Effector CD8-positive, alpha-beta T cell (primary cell): ENCODE measurements at places on chromosomes 7 and 10.

DNA sequence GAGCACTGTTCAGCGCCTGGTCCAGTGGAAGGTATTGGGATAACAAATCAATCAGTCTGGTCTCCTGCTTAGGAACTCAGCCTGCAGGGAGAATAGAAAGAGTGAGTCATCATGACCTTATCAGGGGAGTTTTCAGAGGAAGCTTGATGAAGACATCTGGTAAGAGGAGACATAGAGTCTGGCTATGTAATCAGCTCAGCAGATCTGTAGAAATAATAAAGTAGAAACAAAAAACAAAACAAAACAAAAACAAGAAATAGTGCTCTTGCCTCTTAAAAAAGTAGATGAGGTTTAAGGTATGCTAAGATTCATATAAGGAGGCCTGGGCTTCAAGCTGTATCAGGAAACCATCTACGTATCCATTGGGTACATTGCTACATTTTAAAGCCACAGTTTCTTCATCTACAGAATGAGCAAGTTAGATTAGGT, 14.4 kb downstream of the TAS2R41 start:
- DNase-seq: no peak

- no peak for DNase-seq
Observed at GRCh38 chr7:92749327-92749755, 87.0 kb downstream of the CDK6 start.

GRCh38 chr7:40133561-40134427, 628 bp downstream of the MPLKIP start:
- DNase-seq: no peak

- DNase-seq: no peak
Observed at GRCh38 chr10:21061184-21061583, 164.1 kb upstream of the NEBL start.

GRCh38 chr10:75771606-75772005, 340.2 kb downstream of the LRMDA start:
- no peak for DNase-seq

DNA sequence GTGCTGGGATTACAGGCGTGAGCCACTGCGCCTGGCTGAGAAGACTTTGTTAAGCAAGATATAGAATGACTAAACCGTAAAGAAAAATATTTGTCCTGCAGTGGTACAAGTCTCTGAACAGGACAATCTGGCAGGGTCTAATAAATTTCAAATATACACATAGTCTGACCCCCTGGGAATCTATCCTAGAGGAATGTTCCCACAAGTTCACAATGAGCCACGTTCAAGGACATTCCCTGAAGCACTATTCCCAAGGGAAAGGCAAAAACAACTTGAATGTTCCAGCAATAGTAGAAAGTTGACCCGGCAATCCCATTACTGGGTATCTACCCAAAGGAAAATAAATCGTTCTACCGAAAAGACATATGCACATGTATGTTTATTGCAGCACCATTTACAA, 82.0 kb downstream of the HIP1 start:
- DNase-seq: no peak

DNA sequence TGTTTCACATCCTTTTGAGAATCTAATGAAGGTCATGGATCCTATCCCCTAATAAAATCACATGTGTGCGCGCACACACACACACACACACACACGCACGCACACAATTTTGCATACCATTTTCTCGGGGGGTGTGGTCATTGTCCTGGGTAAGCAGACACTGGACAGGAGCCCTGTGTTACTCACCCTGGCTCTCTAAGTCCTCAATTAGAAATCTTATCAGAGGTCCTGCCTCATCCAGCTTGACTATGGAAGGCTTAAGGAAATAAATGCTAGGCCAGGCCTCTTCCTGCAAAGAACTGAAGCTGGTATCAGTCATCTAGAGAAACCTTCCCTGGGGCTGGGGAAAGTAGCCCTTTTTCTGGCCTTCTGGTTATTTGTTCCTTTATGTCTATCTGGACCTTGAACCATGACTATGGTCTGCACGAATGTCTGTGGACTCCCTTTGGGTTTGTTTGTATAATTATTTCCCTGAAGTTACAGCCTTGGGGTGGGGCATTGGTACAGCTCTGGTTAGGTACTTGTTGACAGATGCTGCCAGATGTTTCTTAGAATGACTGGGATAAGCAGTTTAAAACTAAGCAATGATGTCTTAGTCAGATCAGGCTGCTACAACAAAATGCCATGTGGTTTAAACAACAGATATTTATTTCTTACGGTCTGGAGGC, 208.5 kb downstream of the CCDC3 start:
- DNase-seq: no peak

GRCh38 chr7:82413237-82413636, 30.3 kb downstream of the CACNA2D1 start:
- DNase-seq: no peak

GRCh38 chr7:114048386-114049235, 129.8 kb upstream of the PPP1R3A start:
- no peak for DNase-seq

DNA sequence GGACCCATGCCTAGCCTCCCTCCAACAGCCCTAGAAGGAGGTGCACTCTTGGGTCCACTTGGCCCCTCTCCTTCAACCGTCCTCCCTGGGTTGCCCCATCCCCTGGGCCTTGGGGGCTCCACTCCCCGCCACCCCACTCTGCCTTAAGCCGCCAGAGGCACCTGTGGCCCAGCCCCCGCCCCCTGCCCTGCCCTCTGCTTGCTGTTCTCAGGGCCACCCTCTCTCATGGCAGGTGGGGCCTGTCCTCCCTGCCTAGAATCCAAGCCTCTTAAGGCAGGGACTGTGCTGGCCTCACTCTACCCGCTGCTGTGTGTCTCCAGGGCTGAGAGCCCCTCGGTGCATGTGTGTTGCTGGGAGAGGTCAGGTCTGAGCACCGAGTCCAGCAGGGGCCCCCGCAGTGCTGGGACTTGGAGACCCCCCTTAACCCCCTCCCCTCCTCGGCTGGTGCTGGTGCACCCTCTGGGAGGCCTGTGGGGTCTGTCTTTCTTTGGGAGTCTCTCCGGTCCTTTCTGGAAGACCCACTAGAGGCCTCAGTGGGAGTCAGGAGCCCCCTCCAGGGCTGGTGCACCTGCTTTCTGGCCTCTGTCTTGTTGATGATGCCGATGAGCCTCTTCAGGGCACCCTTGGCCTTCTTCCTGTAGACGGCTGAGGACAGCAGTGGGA, 43.8 kb downstream of the CFAP46 start:
- no peak for DNase-seq

DNA sequence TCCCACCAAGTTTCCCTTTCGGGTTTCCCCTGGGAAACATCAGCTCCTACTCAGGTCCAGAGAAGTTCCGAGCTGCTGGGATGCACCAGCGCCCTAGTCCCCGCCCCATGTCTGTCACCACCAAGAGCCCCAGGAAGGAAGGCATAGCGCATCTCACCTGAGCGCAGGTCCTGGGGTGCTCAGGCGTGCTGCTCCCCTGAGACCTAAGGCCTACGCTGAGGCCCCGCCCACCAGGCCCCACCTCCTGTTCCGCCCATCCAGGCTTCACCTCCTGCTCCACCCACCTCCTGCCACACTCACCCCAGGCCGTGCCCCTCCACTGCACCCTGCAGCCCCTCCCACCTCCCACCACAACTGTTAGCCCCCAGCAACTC, 1.2 kb upstream of the TFR2 start:
- no peak for DNase-seq

DNA sequence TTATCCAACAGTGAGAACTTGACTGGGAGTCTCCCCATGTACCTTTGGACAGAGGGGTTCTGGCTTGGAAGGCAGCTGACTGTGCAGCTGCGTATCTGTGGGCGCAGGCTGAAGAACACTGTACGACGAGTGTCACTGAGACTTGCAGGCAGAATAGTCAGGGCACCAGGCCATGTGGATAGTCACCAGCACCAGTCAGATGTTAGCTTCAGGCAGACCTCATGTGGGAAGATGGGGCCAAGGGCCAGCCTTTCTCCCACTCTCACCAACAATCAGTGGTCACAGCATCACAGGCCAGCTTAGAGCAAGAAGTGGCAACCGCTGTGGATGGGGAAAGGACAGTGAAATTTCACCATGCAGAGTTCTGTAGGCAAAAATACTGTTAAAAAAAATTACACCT, 43.4 kb upstream of the GJD4 start:
- no peak for DNase-seq

DNA sequence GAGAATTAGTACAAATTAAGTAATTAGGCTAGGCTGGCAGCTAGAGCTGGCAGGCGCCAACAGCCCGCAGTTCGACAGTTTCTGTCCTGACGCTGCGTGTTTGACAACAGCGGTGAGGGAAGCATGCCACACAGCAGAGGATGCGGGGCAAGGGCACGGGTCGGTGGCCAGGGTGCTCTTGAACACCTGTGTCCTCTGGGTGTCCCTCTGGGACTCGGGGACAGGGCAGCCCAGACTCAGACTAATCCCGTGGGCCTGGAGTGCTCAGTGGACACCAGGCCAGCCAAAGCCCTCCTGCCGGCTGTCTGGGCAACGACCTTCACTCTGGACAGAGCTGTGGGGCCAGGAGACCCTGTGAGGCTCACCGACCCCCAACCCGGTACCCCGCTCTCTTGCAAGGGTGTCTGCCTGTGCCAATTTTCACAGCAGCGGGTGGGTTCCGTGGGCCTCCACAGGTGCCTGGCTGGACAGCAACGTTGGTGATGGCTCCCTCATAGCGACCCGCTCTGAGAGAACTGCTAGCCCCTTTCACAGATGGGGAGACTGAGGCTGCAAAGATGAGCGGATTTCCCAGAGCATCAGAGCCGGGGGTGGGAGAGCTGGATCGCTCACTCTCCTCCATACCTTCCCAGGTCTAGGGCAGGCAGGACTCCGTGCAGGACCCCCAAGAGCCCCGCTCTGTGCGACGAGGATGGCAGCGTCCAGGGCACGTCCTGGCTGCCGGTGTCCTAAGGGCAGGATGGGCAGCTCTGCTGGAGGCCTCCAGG, 48.5 kb downstream of the FOXL3 start:
- no peak for DNase-seq

- DNase-seq: no peak
Observed at GRCh38 chr10:73625004-73625883, 16.0 kb downstream of the MYOZ1 start.

- DNase-seq: no peak
Observed at GRCh38 chr7:42452356-42452755, 215.3 kb upstream of the GLI3 start.

DNA sequence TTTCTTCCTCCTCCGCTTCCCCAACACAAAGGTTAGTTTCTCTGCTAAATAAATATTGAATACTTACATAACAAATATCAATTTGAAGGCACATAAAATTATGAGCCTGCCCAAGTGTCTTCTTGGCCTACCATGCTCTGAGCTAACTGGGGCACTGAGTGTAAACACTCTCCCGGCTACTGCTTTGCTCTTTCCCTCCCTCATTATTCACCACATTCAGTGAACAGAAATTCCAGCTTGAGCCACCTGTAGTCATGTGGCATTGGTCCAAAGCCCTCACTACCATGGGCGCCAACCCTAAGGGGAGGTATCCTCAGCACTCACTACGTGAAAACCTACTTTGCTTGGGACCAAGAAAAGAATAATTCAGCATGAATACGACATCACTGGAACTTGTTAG, 409.0 kb downstream of the KCNMA1 start:
- DNase-seq: no peak

DNA sequence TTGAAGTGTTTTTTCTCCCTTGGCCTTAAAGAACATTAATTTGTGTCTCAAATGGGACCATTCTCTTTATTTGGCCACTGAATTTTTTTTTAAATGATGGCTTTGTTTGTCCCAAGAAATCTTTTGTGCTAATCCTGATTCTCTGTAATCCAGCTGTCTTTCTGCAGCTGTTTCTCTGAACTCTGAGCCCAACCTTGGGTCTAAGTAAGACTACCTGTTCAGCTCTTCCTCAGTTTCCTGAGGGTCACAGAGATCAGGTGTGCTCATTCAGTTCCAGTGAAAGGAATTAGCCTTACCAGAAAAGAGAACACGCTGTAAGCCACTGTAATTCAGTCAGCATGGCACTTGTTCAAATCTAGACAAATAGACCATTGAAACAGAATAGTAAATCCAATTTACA, 94.2 kb downstream of the ANKIB1 start:
- DNase-seq: no peak

- DNase-seq: no peak
Observed at GRCh38 chr10:132168571-132169030, 18.1 kb upstream of the DPYSL4 start.

GRCh38 chr7:8343556-8343955, 81.6 kb upstream of the ICA1 start:
- DNase-seq: no peak

GRCh38 chr10:73889014-73889413, 14.7 kb upstream of the CAMK2G start:
- no peak for DNase-seq

DNA sequence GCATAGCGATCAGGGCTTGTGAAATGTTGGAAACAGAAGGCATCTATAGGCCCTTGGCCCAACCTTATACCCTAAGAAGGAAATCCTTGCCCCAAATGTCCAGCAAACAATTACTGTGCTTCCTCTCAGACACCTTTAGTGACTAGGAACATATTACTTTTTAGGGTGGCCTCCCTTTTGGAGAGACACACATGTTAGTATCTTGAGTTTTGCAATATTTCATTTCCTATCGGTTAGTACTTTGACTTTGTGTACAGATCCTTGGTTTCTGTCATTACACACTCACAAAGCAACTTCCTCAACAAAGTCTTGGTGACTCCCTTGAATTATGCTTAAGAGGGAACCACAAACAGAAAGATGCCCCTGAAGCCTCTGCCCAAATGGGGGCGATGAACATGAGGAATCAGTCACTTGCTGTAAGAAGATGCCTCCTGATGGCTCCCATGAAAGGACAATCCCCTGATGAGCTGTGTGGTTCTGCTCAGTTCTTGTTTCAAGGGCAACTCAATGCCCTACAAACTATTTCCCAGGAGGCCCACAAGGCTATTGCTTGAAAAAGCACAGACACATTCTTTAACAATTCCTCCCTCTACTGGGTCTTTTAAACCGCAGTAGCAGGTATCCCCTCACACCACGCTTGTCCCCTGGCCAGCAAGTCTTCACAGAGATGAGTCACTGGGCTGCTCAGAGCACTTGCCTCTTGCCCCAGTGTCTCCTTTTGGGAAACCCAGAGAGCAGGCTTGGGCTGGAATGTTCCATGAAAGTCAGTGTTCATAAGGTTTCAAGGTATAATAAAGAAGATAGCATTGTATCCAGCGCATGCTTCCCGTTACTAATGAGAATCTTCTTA, 196.2 kb downstream of the FANK1 start:
- no peak for DNase-seq

DNA sequence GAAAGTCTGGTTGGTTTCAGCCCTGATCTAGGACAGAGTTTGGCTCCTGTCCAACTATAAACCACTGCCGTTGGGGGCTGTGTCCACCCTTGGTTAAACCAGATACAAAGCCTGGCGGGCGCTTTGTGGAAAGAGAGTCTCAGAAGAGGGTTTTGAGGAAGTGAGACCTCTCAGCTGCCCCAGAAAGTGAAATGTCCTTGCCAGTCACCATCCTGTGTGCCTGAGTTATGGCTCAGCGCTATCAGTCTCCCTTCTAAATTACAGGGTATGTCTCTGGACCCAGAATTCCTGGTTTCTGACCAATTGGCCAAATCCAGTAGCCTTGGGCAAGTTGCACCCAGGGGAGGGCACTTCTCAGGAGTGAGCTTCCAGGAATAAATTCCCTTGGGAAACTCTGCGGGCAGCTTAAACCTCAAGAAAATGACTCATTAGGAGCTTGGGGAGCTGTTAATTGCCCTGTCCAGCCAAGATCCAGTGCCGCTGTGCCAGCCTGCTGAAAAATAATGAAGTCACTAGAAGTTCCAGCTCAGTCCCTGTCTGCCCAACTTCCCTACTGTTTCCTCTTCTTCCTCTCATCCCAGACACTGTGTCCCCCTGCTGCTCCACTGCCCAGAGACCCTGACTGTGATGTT, 66.7 kb upstream of the PDZD8 start:
- no peak for DNase-seq

GRCh38 chr10:30188556-30189237, 129.3 kb upstream of the JCAD start:
- DNase-seq: no peak

- DNase-seq: no peak
Observed at GRCh38 chr10:56319386-56319785, 41.7 kb downstream of the ZWINT start.
